ENCODE measurements at places on chromosomes 4 and X.

- no peak for DNase-seq
Measured at GRCh38 chr4:94458682-94459081, 6.9 kb downstream of the PDLIM5 start.

DNA sequence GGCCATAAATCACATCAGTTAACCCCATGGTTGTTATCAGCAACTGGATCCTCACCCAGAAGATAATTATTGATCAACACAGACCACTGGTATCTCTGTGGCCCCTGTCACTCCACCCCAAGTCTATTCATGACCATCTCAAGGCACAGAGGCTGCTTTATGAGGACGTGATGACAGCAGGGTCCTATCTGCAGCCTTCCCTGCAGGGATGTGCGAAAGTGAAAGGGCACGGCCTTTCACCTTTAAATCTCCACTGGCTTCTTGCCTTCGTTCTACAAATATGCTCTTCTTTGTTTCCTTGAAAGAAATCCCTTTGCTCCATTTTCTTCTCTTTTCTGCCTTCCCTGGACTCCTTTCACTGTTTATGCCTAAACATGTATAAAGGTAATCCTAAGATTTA is 170.6 kb upstream of the EDNRA start:
- DNase-seq: no peak

- DNase-seq: no peak
Measured at GRCh38 chrX:149510386-149510785, 5.3 kb upstream of the IDS start.

GRCh38 chr4:125551466-125551865 is 236.7 kb downstream of the FAT4 start:
- DNase-seq: no peak

- DNase-seq: no peak
Measured at GRCh38 chr4:82521283-82521682, 40.5 kb downstream of the TMEM150C start.

DNA sequence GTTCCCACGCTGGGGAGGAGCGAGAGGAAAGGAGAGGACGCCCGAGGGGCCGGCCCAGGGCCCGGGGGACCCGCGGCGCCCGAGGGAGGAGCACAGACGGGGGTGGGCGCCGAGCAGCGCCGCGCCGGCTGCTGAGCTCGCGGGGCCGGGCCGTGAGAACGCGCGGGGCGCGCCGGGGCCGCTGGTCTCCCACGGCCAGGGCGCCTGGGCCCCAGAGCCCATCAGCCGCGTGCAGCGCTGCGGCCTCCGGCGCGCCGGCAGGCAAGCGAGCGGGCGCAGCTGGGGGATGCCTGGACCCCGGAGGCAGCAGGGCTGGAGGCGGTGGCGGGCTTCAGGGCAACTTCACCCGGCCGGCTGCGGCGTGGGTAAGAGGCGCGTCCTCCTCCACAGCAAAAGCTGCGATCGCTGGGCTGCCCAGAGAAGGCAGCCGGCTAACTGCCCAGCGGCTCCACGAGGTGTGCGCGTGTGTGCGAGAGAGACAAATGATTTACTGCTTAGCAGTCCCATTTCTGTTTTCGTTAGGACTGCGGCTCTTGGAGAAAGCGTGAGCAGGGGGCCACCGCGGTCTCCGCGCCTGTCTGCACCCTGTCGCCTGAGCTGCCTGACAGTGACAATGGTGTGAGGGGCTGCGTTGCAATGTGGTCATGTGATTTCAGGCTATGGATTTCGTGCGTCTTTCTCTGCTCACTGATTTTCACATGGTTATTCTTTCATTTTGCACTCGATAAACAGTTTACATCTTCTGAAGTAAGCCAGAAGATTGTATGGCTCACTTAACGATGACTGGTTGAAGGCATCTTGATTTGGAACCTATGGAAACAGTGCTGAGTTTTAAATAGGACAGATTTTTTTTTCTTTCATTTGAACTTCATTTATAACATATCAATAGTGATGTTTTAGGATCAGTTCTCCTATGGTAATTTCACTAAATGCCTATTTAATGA is 1.2 kb downstream of the GUCY1A1 start:
- no peak for DNase-seq

GRCh38 chr4:102524691-102525090 is 23.5 kb downstream of the NFKB1 start:
- no peak for DNase-seq

GRCh38 chrX:121160987-121161386 is 113.6 kb downstream of the GLUD2 start:
- DNase-seq: no peak

DNA sequence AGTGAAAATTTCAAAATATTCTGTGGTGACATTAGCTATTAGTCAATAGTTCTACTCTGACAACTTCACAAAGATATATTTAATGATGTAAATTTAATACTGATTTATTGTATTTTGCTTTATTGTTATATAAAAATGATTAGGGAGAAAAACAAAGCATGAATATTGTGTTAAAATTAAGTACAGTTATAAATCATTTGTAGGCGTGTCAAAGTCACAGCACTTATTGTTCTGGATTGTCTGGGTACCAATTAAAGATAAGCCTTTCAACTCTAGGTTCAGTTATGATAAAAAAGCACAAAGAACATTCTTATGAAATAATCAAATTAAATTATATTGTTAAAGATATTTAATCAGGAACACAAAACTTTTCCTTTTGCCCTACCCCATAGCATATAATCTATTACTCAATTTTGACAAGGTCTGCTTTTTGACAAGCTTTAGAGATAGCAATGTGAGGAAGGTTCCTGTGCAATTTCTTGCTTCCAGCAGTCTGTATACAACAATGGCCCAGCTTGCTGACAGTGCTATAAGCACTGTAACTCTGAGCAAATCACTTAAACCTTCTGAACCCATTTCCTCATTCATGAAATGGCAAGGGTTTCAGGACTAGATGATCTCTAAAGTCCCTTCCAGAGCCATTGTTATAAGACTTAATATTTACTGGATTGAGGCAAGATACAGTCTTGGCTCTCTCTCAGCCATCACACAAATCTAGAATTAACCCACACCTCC is 910.3 kb upstream of the LCORL start:
- DNase-seq: no peak

- DNase-seq: no peak
Measured at GRCh38 chrX:117429501-117429900, 687.1 kb downstream of the KLHL13 start.

GRCh38 chrX:20237864-20238263 is 28.8 kb downstream of the RPS6KA3 start:
- no peak for DNase-seq
